Upper lobe of left lung (tissue), 6 donors: ENCODE measurements at places on chromosomes 2 and 18. TPM values are rescaled to one million over a fixed set of nuclear protein-coding genes. Genes with fewer than 3 reads are reported as not detected.

DNA sequence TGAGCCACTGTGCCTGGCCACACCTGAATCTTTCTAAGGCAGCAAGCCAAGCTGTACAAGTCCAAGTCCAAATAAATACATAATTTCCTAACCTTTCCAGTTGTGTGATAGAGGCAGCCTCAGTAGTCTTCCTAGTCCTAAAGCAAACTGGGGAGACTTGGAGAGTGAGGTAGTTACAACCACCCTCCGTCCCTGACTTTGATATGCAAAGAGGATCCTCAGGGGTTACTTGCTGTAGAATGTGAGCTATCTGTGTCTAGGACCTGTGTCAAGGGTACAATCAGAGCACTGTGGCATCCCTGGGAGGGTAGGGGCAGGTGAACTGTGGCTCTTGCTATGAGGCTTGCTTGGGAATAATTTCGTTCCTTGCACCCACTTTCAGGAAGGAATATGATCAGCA is 28.3 kb upstream of the KCNG3 start:
- H3K27me3 ChIP-seq = no peaks in the 10 kb centered on the region
- H3K36me3 ChIP-seq = no peaks in the 10 kb centered on the region
- DNase-seq = no peak
- H3K4me3 ChIP-seq = no peak overlapping the region
- no peak overlapping the region for H3K27ac ChIP-seq

GRCh38 chr2:164126960-164127660 is 391.3 kb upstream of the FIGN start:
- no peaks in the 10 kb centered on the region for H3K4me1 ChIP-seq
- no peak for DNase-seq
- H3K36me3 ChIP-seq = no peaks in the 10 kb centered on the region
- H3K4me3 ChIP-seq = no peak overlapping the region
- H3K27ac ChIP-seq = no peak overlapping the region

DNA sequence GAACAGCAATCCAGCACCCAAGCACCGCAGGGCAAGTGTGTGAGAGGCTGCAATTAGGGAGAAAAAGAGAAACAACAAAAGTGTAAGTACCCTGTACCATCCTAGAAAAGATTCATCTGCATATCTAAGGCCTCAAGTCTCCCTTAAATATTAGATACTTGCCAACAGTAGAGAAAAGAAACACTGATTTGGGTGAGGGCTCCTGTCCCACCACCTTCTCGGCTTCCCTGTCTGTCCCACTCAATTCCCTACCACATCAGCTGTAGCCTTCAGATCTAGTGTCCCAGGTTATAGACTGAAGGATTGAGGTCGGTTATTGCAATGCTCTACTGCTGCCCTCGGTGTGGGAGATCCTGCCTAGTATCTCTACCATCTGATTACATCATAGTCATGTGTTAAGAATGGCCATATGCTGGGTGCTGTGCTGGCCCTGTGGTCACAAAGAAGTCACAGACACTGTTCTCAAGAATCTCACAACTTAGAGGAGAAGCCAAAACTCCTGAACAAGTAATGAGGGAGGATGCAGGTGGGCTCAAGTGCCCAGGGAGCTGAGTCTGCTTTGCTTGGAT is 2.5 kb downstream of the RAX start:
- no peaks in the 10 kb centered on the region for H3K27me3 ChIP-seq
- H3K4me3 ChIP-seq = no peak overlapping the region
- no peak overlapping the region for H3K27ac ChIP-seq
- H3K4me1 ChIP-seq = peaks cover 37% of the 10 kb centered on the region
- no peak for DNase-seq

Gene ARMC9
- 63.5 TPM for total RNA-seq

DNA sequence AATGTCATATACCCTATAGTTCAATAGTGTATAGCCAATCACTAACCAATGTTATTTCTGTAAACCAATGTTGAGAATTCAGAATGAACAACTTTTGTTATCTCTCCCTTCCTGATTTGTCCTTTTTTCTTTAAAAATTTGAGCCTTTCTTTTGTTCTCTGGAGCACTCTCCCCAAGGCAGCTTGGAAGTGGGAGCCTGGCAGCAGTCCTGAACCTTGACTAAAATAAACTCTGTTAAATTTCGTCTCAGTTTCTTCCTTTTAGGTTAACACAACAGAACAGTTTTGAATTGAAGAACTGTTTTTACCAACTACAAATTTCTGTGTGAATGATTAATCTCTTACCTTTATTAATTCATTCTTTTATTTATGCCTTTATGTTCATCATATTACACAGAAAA is 35.9 kb downstream of the CD302 start:
- no peak overlapping the region for H3K27ac ChIP-seq
- H3K4me1 ChIP-seq = peaks cover 12% of the 10 kb centered on the region
- H3K36me3 ChIP-seq = peaks cover 91% of the 10 kb centered on the region

Gene NMUR1
- total RNA-seq = 1.6 TPM

GRCh38 chr2:31535768-31536167 is 45.0 kb downstream of the SRD5A2 start:
- no peaks in the 10 kb centered on the region for H3K27me3 ChIP-seq
- H3K4me1 ChIP-seq = no peaks in the 10 kb centered on the region
- DNase-seq = no peak
- no peak overlapping the region for H3K4me3 ChIP-seq

DNA sequence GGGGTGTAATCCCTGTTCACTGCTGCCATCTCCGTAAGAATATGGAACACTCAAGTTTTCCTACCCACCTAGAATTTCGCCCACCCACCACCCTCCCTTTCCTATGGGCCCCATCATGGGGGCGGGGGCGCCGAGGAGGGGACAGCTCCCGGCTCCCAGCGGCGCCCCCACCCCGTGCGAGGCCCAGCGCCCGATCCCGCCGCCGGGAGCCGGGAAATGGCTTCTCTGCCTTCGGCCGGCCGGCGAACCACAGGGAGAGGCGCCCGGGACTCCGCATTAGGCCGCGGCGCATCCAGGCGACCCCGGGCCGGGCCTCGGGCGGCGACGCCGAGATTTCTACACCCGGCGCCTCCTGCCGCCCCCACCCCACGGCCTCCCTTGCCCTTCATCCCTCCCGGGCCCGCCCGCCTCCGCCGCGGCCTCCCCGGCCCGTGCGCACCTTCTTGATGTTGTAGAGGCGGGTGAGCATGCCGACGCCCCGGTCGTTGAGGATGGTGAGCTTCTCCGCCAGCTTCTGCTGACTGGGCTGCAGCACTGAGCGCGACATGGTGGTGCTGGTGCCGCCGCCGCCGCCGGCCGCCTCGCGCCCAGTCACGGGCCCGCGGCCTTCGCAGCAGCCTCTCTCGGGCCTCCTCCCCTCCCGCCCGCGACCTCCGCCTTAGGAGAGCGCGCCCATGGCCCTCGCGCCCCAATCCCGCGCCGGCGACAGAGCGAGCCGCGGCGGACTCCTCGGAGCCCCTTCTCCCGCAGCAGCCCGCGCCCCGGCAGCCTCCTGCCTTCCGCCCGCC is 510 bp downstream of the NCKAP1 start:
- H3K4me1 ChIP-seq = peaks cover 59% of the 10 kb centered on the region
- H3K27ac ChIP-seq = peak overlapping the region; percentile 95
- H3K36me3 ChIP-seq = no peaks in the 10 kb centered on the region
- H3K27me3 ChIP-seq = peaks cover 9% of the 10 kb centered on the region

GRCh38 chr2:165593081-165593480 is 123.6 kb downstream of the CSRNP3 start:
- H3K4me1 ChIP-seq = no peaks in the 10 kb centered on the region
- H3K27ac ChIP-seq = no peak overlapping the region
- H3K4me3 ChIP-seq = no peak overlapping the region
- no peak for DNase-seq

- H3K4me1 ChIP-seq = peaks cover 44% of the 10 kb centered on the region
- H3K36me3 ChIP-seq = no peaks in the 10 kb centered on the region
- peak; percentile 99 for DNase-seq
Measured at GRCh38 chr2:85888684-85889626, at the start of gene ST3GAL5. ST3GAL5 (minus strand) TSS chr2:85888990; CDS start chr2:85888905, 85 bp downstream.

- no peak for DNase-seq
- H3K27me3 ChIP-seq = no peaks in the 10 kb centered on the region
- no peak overlapping the region for H3K4me3 ChIP-seq
- no peak overlapping the region for H3K27ac ChIP-seq
- no peaks in the 10 kb centered on the region for H3K36me3 ChIP-seq
- no peaks in the 10 kb centered on the region for H3K4me1 ChIP-seq
Measured at GRCh38 chr2:98212092-98213000, 125.4 kb downstream of the VWA3B start.

GRCh38 chr2:151996243-151997003 is 102.4 kb downstream of the CACNB4 start:
- no peaks in the 10 kb centered on the region for H3K4me1 ChIP-seq
- DNase-seq = no peak
- H3K27ac ChIP-seq = no peak overlapping the region
- H3K27me3 ChIP-seq = no peaks in the 10 kb centered on the region
- no peaks in the 10 kb centered on the region for H3K36me3 ChIP-seq

DNA sequence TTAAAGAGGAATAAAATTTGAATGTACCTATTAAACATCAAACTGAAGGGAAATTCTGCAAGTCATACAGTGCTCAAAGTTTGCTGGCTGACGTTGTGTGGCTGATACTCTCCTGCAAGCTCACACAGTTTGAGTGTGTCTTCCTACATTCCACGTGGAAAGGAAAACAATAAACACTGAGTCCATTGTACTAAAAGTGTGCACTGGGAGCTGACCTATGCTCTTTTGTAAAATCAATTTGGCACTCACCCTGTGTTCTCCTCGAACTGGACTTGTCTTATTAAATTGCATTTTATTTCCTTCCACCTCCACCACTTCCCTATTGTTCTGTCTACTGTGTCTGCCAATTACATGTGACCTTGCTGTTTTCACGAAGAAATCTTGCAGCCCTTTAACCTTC is 458.0 kb downstream of the CPS1 start:
- no peak overlapping the region for H3K27ac ChIP-seq
- no peaks in the 10 kb centered on the region for H3K27me3 ChIP-seq
- DNase-seq = no peak
- H3K4me1 ChIP-seq = no peaks in the 10 kb centered on the region

Gene AFF3
- total RNA-seq = 21.0 TPM

Gene AMER3
- total RNA-seq = not detected

DNA sequence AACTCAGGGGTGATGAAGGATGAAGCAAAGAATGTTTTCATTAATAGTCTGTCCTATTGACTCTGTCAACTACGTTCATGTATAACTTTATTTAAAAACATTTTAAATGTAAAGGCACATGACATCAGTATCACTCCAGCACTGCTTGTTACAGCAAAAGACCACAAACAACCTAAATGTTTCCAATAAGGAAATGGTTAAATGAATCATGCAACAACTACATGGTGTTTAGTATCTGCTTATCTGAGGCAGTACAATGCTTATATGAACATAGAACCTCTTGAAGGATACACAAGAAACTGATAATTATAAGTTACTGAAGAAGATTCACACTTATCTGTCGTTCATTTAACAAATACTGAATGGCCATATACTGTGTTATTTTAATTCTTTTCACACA is 8.4 kb downstream of the BARD1 start:
- no peaks in the 10 kb centered on the region for H3K27me3 ChIP-seq
- no peaks in the 10 kb centered on the region for H3K36me3 ChIP-seq
- DNase-seq = no peak
- no peak overlapping the region for H3K27ac ChIP-seq

Gene ANKRD62
- 6.3 TPM for total RNA-seq

DNA sequence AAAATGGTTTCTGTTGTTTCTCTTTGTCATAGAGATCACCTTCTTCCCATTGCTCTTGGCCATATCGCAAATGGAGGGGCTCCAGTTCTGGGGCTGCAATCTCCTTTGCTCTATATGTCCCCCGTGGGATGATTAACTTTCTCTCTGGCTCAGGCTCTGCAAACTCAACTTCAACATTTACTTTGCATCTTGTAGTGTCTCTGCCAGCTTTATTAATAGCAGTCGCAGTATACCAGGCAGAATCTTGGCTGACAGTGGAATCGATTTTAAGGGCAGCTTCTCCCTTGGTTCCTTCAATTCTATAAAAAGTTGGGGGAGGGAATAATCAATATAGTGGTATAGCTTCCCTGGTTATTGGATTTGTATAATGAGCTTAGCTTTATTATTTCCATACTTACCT is 30.5 kb downstream of the TTN start:
- DNase-seq = no peak
- H3K27ac ChIP-seq = no peak overlapping the region
- H3K4me1 ChIP-seq = no peaks in the 10 kb centered on the region
- H3K4me3 ChIP-seq = no peak overlapping the region

DNA sequence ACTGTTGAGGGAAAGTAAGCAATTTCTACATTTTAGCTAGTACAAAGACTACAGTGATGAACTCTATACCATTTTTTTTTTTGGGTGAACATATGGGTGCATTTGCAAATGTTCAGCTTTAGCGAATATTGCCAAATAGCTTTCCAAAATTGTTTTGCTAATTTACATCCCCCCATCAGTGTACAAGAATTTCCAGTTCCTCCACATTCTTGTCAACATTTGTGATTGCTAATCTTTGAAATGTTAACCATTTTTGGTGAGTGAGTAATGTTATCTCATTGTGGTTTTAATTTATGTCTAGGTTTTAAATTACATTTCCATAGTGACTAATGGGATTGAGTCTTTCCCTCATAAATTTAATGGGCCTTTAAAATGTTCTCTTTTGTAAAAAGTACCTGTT is 16.4 kb upstream of the CNRIP1 start:
- H3K4me3 ChIP-seq = no peak overlapping the region
- no peaks in the 10 kb centered on the region for H3K36me3 ChIP-seq
- no peaks in the 10 kb centered on the region for H3K27me3 ChIP-seq
- DNase-seq = no peak

DNA sequence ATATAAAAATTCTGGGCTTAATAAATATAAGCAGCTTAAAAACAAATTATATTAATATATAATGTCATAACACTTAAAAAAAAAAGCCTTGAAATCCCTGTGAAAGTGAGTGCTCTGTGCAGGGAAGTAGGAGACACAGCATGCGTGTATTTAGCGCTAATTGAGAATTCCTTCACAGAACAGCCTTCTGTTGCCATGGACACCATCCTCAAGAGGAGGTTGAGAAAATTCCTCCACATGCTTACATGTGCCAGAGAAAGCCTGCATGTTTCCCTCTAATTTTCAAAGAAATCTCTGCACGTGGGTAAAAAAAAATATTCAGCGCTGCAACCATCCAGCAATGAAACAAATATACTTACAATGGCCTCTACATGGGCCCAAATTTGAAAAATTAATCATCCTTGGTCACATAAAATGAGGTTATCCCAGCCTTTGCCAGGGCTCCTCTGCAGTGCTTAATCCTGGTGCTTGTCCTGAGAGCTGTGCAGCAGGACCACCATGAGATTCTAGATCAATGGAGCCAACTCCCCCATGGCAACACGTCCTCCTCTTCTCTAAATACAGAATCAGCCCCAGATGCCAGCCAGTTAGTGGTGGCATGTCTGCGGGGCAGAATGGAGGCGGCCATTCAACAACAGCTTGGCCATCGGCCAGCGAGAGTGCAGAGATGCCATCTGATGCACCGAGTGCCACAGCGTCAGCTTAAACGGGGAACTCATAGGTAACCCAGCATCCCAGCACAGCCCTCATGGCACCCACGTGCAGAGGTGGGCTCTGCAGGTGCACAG is 228.0 kb downstream of the MYT1L start:
- no peaks in the 10 kb centered on the region for H3K36me3 ChIP-seq
- DNase-seq = no peak
- no peak overlapping the region for H3K27ac ChIP-seq
- no peaks in the 10 kb centered on the region for H3K4me1 ChIP-seq
- no peak overlapping the region for H3K4me3 ChIP-seq

- no peaks in the 10 kb centered on the region for H3K36me3 ChIP-seq
- DNase-seq = no peak
- H3K27me3 ChIP-seq = no peaks in the 10 kb centered on the region
Measured at GRCh38 chr2:140851258-140851981, 1279.4 kb downstream of the LRP1B start.

GRCh38 chr2:200450288-200450687 is 59.6 kb downstream of the KCTD18 start:
- H3K4me3 ChIP-seq = no peak overlapping the region
- no peak for DNase-seq
- peaks cover under 1% of the 10 kb centered on the region for H3K4me1 ChIP-seq
- H3K27me3 ChIP-seq = no peaks in the 10 kb centered on the region
- H3K36me3 ChIP-seq = no peaks in the 10 kb centered on the region
- no peak overlapping the region for H3K27ac ChIP-seq
